Suprapubic skin (tissue), 4 donors: ENCODE measurements at places on chromosomes 1 and 21.

DNA sequence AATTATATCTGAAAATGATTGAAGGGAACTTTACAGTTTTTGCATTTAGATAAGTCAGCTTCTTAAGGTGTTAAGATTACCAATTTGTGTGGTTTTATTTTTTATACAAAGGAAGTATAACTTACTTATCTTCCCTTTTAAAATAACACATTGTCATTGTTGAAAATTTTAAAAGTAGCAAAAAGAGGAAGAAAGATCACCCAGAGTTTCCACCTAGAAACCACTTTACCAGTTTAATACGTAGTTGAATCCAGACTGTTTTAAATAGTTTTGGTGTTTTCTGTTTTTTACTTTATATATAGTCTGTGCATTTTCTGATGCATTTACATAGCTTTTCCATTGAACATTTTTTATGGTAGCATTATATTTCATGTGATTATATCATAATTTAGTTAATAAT lies 6.1 kb downstream of the CCDC18 start:
- no peaks in the 10 kb centered on the region for H3K36me3 ChIP-seq
- no peak overlapping the region for H3K27ac ChIP-seq
- H3K4me1 ChIP-seq: no peaks in the 10 kb centered on the region
- H3K4me3 ChIP-seq: no peak overlapping the region
- no peaks in the 10 kb centered on the region for H3K27me3 ChIP-seq
- DNase-seq: no peak

- H3K4me1 ChIP-seq: peaks cover 17% of the 10 kb centered on the region
- no peak overlapping the region for H3K27ac ChIP-seq
- DNase-seq: no peak
- H3K36me3 ChIP-seq: no peaks in the 10 kb centered on the region
- no peaks in the 10 kb centered on the region for H3K27me3 ChIP-seq
- no peak overlapping the region for H3K4me3 ChIP-seq
Measured at GRCh38 chr21:42499444-42500112, 3.6 kb upstream of the RSPH1 start.

- DNase-seq: no peak
- H3K36me3 ChIP-seq: no peaks in the 10 kb centered on the region
- no peak overlapping the region for H3K4me3 ChIP-seq
Measured at GRCh38 chr1:222171005-222171404, 376.9 kb downstream of the HHIPL2 start.

DNA sequence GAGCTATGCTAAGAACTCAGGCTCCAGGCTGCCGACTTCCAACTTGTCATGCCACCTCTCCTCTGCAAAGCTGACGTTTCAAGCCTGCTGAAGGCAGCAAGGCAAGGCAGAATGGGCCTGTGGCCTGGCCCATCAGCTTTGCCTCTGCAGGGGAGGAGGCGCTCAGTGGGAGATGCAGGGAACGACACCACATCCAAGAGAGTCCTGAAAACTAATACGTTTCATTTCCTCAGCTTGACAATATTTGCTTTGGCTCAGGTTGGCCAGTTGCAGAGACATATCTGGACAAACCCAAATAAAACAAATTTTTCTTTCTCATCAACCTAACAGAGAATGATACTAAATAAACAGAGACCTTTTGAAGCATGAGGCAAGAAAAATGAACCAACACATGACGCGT lies 35.3 kb downstream of the BEND5 start:
- H3K27me3 ChIP-seq: no peaks in the 10 kb centered on the region
- no peak overlapping the region for H3K4me3 ChIP-seq
- H3K36me3 ChIP-seq: peaks cover 7% of the 10 kb centered on the region
- DNase-seq: no peak

DNA sequence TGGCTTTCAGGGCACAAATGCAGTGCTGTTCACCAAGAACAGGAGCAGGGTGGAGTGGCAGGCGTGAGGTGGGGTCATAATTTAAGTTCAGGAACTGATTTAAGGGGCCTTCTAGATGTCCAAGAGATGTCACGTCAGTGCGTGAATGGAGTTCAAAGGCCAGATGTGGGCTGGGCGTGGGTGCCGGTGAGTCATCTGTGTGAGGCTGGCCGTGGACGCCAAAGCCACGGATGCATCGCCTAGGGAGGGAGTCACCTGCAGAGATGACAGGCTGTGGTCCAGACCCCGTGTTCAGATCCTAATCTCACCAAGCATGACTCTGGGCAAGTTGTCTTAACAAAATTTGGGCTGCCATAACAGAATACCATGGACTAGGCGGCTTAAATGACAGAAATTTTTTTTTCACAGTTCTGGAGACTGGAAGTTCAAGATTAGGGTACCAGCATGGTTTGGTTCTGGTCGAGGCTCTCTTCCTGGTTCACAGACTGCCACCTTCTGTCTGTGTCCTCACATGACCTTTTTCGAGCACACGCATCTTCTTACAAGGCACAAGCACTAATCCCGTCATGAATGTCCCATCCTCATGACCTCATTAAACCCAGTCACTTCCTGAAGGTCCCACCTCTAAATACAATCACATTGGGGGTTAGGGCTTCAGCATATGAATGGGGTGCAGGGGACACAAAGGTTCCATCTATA lies 109.6 kb downstream of the PRDM2 start:
- H3K36me3 ChIP-seq: no peaks in the 10 kb centered on the region
- no peak for DNase-seq
- H3K4me3 ChIP-seq: no peak overlapping the region
- H3K27me3 ChIP-seq: no peaks in the 10 kb centered on the region
- H3K4me1 ChIP-seq: peaks cover 6% of the 10 kb centered on the region
- H3K27ac ChIP-seq: no peak overlapping the region

DNA sequence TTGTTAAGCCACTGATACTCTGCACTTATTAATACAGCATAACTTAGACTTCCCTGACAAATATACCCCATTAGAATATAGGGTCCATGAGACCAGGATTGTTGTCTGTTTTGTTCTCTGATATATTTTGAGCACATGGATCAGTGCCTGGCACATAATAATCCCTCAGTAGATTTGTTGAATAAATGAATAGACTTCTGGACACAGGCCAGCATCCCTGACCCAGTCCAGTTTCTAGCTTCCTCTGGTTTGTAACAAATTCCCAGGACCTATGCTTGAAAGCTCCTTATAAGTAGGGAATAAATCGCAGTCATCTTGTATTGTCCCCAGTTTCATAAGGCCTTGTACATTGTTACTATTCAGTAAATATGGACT lies 58.2 kb upstream of the GADD45A start:
- no peak for DNase-seq
- no peak overlapping the region for H3K4me3 ChIP-seq
- no peaks in the 10 kb centered on the region for H3K36me3 ChIP-seq
- H3K4me1 ChIP-seq: peaks cover 12% of the 10 kb centered on the region
- H3K27me3 ChIP-seq: no peaks in the 10 kb centered on the region
- no peak overlapping the region for H3K27ac ChIP-seq

- H3K4me3 ChIP-seq: no peak overlapping the region
- H3K36me3 ChIP-seq: no peaks in the 10 kb centered on the region
- no peaks in the 10 kb centered on the region for H3K27me3 ChIP-seq
- no peak for DNase-seq
Measured at GRCh38 chr1:163673759-163674151, 352.0 kb downstream of the NUF2 start.

DNA sequence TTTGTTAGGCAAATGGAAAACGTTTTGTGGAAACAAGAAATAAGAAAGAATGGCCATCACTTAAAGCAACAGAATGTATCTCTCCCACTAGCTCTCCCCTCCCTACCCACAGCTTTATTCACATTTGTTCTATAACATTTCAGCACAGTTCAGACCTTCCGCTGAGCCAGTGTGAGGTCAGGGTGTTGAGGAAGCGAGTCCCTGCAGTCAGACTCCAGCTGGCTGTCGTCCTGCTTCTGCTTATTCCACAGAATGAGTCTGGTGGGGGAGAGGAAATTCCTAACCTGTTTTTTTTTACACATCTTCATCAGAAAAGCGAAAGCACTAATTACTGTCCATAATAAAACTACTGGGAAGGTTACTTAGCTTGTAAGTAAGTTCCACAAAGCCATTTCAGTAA lies 39.0 kb downstream of the MRPL39 start:
- no peak for DNase-seq
- no peaks in the 10 kb centered on the region for H3K27me3 ChIP-seq
- no peaks in the 10 kb centered on the region for H3K36me3 ChIP-seq
- no peak overlapping the region for H3K4me3 ChIP-seq

- no peaks in the 10 kb centered on the region for H3K27me3 ChIP-seq
- H3K27ac ChIP-seq: no peak overlapping the region
- DNase-seq: no peak
- H3K4me1 ChIP-seq: no peaks in the 10 kb centered on the region
- H3K4me3 ChIP-seq: no peak overlapping the region
Measured at GRCh38 chr1:92343061-92343460, 44.2 kb downstream of the RPAP2 start.

DNA sequence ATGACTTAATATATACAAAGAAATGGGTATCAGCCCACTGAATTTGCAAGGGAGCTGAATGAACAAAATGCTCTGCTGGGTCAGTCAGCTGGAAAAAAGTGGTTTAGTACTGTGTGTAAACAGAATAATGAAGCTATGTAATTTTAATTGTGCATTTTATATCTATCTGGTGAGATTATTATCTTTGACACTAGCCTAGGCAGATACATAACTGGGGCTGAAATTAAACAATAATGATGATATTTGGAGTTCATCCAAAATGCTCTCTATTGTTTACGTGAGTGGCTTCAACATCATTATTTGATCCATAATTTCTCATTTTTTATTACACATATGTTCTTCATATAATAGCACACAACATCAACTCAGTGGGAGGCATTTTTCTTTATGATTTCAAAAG lies 208.5 kb upstream of the SNX7 start:
- no peaks in the 10 kb centered on the region for H3K4me1 ChIP-seq
- no peak overlapping the region for H3K4me3 ChIP-seq
- no peak for DNase-seq
- no peak overlapping the region for H3K27ac ChIP-seq

- no peak for DNase-seq
- H3K36me3 ChIP-seq: no peaks in the 10 kb centered on the region
- H3K4me1 ChIP-seq: peaks cover 29% of the 10 kb centered on the region
- H3K27ac ChIP-seq: no peak overlapping the region
Measured at GRCh38 chr1:41431490-41432350, 52.8 kb downstream of the EDN2 start.

DNA sequence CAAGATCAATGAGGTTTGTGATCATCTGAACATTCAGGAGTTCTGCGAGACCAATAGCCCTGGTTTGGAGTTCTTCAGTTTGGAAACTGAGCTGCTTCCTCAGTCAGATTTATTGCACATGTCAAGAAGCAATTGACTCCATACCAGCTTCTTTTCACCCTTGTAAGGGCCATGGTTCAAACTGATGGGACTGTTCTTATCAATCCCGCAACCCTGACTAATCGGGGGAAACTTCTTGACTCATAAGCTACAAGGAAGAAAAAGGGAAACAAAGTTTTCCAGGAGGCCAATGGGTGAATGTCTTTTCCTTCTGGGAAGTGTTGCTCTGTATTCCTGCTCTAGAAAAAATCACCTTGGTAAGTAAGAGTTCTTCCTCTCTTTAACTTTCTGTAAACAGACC lies 187.9 kb downstream of the MIS18A start:
- H3K27ac ChIP-seq: no peak overlapping the region
- H3K4me1 ChIP-seq: no peaks in the 10 kb centered on the region
- no peaks in the 10 kb centered on the region for H3K36me3 ChIP-seq
- no peaks in the 10 kb centered on the region for H3K27me3 ChIP-seq

- no peak overlapping the region for H3K4me3 ChIP-seq
- DNase-seq: no peak
- no peaks in the 10 kb centered on the region for H3K27me3 ChIP-seq
- no peaks in the 10 kb centered on the region for H3K36me3 ChIP-seq
- no peaks in the 10 kb centered on the region for H3K4me1 ChIP-seq
- H3K27ac ChIP-seq: no peak overlapping the region
Measured at GRCh38 chr1:154095456-154096060, 59.3 kb downstream of the NUP210L start.

GRCh38 chr1:232590744-232591082 lies 39.2 kb downstream of the SIPA1L2 start:
- no peak overlapping the region for H3K4me3 ChIP-seq
- no peak for DNase-seq
- peaks cover 16% of the 10 kb centered on the region for H3K4me1 ChIP-seq
- no peaks in the 10 kb centered on the region for H3K36me3 ChIP-seq
- no peak overlapping the region for H3K27ac ChIP-seq

DNA sequence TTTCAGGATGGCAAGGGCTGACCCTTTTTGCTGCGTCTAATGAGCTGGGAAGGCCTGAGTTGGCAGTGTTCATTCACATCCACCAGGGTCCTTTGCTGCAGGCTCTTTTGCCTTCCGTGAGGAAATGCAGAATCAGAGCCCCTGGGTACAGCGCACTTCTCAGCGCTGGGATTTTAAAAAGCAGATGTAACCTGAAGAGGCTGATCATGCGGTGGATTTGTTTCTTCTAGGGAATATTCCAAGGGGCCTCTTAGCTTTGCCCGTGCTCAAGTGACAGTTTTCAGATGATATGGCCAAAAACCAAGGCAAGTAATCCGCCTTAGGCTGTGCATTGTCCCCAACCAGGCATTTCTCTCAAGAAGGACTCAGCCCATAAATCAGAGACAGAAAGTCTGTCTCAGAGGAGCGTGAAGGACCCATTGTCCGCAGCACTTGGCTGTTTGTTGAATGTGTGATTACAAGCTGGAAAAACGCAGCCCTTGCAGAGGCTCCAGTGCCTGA lies 237.6 kb downstream of the PTPRC start:
- H3K4me3 ChIP-seq: no peak overlapping the region
- H3K36me3 ChIP-seq: no peaks in the 10 kb centered on the region
- H3K4me1 ChIP-seq: no peaks in the 10 kb centered on the region
- H3K27me3 ChIP-seq: no peaks in the 10 kb centered on the region
- H3K27ac ChIP-seq: no peak overlapping the region

DNA sequence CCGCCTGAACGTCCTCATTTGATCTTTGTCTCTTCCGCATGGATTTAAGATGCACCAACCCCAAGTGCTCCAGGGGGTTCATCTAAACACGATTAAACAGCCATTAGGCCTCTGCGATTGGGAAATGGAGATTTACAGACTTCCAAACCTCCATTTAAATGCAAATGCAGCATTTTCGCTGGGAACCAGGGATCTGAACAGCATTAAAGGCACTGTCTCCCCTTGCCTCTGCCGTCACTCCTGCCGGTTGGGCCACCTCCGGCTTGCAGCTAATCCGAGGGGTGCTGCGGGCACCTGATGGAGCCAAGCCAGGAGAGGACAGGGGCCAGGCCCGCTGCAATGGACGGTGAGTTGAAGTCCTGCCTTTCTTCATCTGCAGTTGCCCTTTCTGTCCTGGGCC lies 70.3 kb upstream of the KLHDC7A start:
- no peak overlapping the region for H3K27ac ChIP-seq
- DNase-seq: no peak

DNA sequence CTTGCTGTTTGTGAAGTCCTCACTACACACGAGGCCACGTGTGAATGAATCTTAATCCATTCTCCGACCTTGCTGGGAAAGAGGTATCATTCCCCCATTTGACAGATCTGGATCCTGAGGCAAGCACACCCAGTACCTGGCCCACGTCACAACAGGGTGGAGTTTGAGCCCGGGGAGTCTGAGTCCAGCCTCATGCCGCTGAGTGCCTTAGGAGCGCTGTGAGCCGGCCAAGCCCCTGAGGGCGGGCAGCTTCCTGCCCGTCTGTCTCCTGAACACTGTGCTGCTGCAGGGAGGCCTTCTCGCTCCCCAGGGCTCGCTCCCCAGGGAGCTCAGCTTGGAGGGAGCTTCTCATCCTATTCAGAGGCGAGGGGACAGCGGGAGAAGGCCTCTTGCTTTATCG lies 29.7 kb downstream of the SLC45A1 start:
- no peak overlapping the region for H3K4me3 ChIP-seq
- no peaks in the 10 kb centered on the region for H3K27me3 ChIP-seq
- no peak for DNase-seq
- H3K36me3 ChIP-seq: peaks cover 3% of the 10 kb centered on the region
